Stimulated activated CD4-positive, alpha-beta T cell treated with anti-CD3 and anti-CD28 coated beads, Interleukin-1b, Interleukin-23, amount 100 ng/mL, for 4 hours (primary cell): ENCODE measurements at places on chromosomes 13 and 19.

- no peak for DNase-seq
These were observed 570.3 kb downstream of the PCDH9 start for GRCh38 chr13:66659701-66660467.

DNA sequence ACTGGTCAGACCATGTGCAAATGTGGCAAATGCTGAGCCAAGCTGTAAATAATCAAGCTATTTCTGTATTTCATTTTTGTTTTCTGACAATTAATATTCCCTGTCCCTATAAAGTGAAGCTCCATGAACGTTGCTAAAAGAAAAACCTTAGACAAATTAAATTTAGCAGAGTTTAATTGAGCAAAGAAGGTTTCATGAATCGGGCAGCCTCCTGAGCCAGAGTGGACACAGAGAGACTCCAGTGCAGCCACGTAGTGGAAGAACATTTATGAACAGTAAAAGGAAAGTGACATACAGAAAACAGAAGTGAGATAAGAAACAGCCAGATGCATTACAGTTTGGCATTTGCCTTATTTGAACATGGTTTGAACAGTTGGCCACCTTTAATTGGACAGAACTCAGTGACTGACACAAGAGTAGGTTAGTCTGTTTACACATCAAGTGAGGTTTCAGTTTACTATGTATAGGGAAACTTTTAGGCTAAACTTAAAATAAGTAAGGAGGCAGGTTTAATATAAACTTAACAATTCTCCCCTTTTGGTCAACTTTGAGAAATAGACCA is 69.7 kb downstream of the UFM1 start:
- DNase-seq: no peak

- no peak for DNase-seq
These were observed 1006.5 kb downstream of the DIAPH3 start for GRCh38 chr13:59157181-59157580.

DNA sequence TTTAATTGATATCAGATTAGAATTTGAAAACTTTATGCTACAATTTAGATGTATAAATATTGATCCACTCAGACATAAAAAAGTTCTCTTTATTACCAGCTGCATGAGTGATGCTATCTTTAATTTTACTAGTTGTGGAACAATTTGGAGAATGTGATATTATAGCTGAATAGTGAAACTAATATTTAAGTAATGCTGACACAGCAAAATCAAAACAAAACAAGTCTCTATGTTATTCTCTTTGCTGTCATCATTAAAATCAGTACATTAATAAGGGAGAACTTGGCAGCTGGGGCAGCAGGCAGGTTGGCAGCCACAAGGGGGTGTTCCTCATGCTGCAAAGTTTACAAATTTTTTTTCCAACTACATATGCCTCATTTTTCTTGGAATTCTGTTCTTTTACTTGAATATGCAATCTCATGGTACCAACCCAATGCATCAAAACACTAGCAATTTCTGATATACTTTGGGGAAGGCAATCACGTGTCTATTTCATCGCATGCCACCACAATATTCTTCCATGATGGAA is 585.3 kb downstream of the FGF9 start:
- no peak for DNase-seq

DNA sequence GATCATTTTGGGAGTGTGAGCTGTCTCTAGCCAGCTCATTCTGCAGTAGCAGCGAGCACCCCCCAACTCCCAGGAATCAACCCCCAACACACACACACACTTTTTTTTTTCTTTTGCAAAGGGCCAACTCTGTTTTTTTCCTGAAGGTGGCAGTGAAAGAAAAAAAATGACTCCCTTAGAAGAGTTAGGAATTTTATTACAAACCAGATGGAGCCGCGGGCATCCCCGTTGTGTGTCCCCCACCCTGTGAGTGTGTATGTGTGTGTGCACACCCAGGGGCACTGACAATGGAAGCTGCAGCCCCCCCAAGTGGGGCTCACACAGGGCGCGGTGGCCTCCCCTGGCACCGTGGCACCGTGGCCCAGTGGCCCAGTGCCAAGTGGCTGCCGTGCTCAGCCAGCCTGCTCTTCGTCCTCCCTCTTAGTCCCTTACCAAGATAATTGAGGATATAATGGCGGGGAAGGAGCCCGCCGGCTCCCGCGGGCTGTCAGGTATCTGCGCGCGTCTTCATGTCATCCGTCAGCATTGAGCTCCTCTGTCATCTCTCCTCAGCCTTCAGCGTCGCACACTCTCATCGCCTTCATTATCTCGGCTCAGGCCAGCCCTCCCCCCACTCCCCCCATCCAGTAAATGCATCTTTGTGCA is 314.1 kb downstream of the ZNF536 start:
- DNase-seq: no peak
